WTC11 (cell line): ENCODE measurements at places on chromosomes 7 and 10. TPM values are rescaled to one million over a fixed set of nuclear protein-coding genes. Genes with fewer than 3 reads are reported as not detected.
A peak's percentile ranks its signal among the peaks of the same experiment; 100 is the strongest.

DNA sequence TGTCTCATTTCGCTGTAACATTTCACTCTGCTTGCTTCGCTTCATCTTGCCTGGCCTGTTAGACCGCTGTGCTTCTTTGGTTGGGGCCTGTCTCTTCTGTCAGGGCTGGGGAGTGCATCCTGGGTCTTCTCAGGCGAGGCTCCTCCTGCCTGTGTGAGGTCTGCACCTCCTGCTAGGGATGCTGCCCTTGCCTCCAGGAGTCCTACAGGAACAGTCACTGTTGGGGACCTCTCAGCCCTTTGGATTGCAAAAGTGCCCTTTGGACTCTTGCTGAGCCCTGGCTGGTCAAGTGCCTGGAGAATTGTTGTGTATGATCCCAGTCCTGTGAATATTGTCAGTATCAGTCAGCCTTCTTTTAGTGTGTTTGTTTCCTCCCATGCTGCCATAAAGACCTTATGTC lies 84.1 kb downstream of the MDFIC start:
- no peak overlapping the region for H3K4me3 ChIP-seq
- H3K36me3 ChIP-seq = no peaks in the 10 kb centered on the region
- DNase-seq = peak; percentile 61
- peaks cover 67% of the 10 kb centered on the region for H3K4me1 ChIP-seq
- H3K27me3 ChIP-seq = peaks cover 18% of the 10 kb centered on the region
- H3K27ac ChIP-seq = peak overlapping the region; percentile 43

ZNF425 gene
- 3.8 to 5.8 TPM (median 4.9 TPM) in 3 replicates for total RNA-seq

- no peaks in the 10 kb centered on the region for H3K36me3 ChIP-seq
- no peaks in the 10 kb centered on the region for H3K27me3 ChIP-seq
- DNase-seq = no peak
Observed at GRCh38 chr7:116445447-116446211, 53.9 kb upstream of the CAV2 start.

NPSR1 gene
- total RNA-seq = not detected in 3 replicates

GRCh38 chr7:41576166-41576565 lies 126.7 kb downstream of the INHBA start:
- H3K27ac ChIP-seq = no peak overlapping the region
- no peaks in the 10 kb centered on the region for H3K36me3 ChIP-seq
- peaks cover 9% of the 10 kb centered on the region for H3K4me1 ChIP-seq
- no peak overlapping the region for H3K4me3 ChIP-seq
- DNase-seq = no peak
- H3K27me3 ChIP-seq = no peaks in the 10 kb centered on the region

- H3K4me1 ChIP-seq = peaks cover 91% of the 10 kb centered on the region
- no peaks in the 10 kb centered on the region for H3K27me3 ChIP-seq
- peaks cover 3% of the 10 kb centered on the region for H3K36me3 ChIP-seq
- no peak overlapping the region for H3K4me3 ChIP-seq
- no peak overlapping the region for H3K27ac ChIP-seq
Observed at GRCh38 chr7:2809903-2810625, 34.0 kb downstream of the GNA12 start.

DNA sequence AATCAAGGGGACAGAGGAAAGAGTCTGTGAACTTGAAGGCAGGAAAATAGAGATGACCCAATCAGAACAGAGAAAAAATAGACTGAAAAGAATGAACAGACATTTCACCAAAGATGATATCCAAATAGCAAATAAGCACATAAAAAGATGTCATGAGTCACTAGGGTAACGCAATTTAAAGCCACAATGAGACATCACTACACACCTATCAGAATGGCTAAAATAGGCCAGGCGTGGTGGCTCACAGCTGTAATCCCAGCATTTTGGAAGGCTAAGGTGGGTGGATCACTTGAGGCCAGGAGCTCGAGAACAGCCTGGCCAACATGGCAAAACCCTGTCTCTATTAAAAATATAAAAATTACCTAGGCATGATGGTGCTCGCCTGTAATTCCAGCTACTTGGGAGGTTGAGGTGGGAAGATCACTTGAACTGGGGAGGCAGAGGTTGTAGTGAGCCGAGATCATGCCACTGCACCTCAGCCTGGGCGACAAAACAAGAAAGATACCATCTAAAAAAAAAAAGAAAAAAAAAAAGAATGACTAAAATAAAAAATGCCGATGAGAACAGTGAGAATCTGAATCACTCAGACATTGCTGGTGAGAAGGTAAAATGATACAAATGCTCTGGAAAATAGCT lies 100.9 kb downstream of the LHPP start:
- H3K4me1 ChIP-seq = peaks cover 15% of the 10 kb centered on the region
- H3K4me3 ChIP-seq = no peak overlapping the region
- no peak for DNase-seq
- H3K27me3 ChIP-seq = no peaks in the 10 kb centered on the region

- H3K4me3 ChIP-seq = no peak overlapping the region
- H3K36me3 ChIP-seq = no peaks in the 10 kb centered on the region
- H3K27ac ChIP-seq = no peak overlapping the region
- peaks cover 20% of the 10 kb centered on the region for H3K4me1 ChIP-seq
- H3K27me3 ChIP-seq = peaks cover 23% of the 10 kb centered on the region
Observed at GRCh38 chr10:693506-693905, 4.0 kb upstream of the DIP2C start.

DNA sequence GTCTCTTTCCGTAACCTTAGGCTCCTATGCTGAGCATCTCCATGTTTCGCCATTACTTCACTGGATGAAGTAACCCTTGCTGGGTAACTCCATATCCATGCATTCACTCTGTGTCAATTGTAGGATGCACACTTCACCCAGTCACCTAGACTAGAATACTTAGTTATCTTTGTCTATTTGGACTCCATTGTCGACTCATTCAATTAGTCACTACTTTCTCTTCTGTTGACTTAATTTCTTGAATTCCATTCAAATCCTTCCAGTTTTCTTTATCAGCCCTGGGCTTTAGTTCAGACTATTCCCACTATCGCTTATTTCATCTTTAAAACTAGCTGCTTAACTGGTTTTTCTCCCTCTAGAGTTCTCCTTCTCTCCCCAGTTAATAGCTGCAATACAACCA lies 111.3 kb upstream of the TNS3 start:
- no peaks in the 10 kb centered on the region; the same call in 1 of the 2 replicates for H3K27me3 ChIP-seq
- DNase-seq = no peak
- H3K4me1 ChIP-seq = no peaks in the 10 kb centered on the region
- H3K27ac ChIP-seq = no peak overlapping the region
- no peaks in the 10 kb centered on the region for H3K36me3 ChIP-seq

- peaks cover 6% of the 10 kb centered on the region for H3K27me3 ChIP-seq
- no peak overlapping the region for H3K4me3 ChIP-seq
- H3K4me1 ChIP-seq = no peaks in the 10 kb centered on the region
- DNase-seq = no peak
Observed at GRCh38 chr10:80545258-80545881, 7.7 kb downstream of the SH2D4B start.

- no peak overlapping the region for H3K27ac ChIP-seq
- no peaks in the 10 kb centered on the region for H3K27me3 ChIP-seq
- no peak overlapping the region for H3K4me3 ChIP-seq
- H3K4me1 ChIP-seq = peaks cover 18% of the 10 kb centered on the region
- H3K36me3 ChIP-seq = no peaks in the 10 kb centered on the region
- DNase-seq = no peak
Observed at GRCh38 chr10:89171263-89171872, 35.7 kb downstream of the CH25H start.

DNA sequence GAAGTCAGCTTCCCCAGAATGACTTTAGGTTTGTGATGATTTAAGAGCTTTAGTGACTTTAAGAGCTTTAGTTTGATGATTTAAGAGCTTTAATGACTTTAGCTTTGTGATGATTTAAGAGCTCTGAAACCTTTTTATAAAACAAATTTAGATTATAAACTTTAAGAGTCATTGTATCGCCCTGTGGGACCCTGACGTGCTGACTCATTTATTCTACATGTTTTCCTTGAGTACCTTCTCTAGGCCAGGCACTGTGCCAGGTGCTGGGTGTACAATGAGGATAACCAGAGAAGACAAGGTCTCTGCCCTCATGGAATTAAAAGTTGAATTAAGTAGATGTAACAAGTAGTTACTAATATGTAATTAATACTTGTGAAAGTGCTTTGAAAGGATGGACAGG lies 45.4 kb downstream of the CNNM1 start:
- no peak overlapping the region for H3K4me3 ChIP-seq
- no peak for DNase-seq
- H3K4me1 ChIP-seq = peaks cover 6% of the 10 kb centered on the region
- no peaks in the 10 kb centered on the region; the same call in 1 of the 2 replicates for H3K27me3 ChIP-seq
- no peaks in the 10 kb centered on the region for H3K36me3 ChIP-seq

DNA sequence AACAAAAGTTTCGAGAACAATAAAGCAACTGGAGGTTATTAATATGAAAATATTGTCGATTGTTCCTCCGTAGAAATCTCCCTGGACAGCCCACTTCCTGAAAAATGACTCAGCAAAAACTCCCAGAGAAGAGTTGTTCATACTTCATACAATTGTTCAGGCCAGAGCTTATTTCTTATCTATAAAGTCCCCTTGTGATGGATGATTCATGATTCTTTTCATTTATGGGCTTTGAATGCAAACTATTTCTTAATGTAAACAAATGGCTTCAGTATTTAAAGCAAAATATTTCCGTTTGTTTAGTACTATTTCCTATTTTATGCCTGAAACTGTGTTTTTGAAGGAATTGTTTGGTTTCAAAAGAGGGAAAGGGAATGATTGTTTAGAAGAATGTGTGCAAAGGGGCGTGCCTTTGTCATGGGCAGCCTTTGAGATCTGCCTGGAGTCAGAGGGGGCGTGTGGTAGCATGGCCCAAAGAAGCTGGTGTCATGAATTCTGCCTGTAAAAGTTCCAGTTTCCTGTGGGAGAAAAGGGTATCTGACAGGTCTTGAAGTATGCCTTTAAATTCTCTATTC lies 26.2 kb upstream of the EXOC6 start:
- no peak overlapping the region for H3K4me3 ChIP-seq
- H3K27me3 ChIP-seq = no peaks in the 10 kb centered on the region; the same call in 1 of the 2 replicates

DNA sequence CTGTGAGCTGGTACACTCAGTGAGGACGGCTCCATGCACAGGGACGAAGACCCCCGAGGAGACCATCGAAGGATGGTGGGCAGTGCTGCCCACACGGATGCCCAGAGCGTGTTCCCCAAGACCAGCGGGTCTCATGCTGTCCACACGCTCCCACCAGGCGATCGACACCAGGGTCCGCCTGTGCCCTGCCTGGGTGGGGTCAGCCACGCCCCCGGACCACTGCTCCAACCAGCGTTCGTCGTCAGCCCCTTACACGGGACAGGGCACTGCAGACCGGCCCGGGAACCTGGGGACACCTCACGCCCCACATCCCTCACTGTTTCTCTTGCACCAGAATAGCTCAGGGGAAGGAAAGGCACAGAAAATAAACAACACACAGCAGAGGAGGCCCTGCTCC lies 223.5 kb downstream of the DNAJB6 start:
- no peak overlapping the region for H3K27ac ChIP-seq
- DNase-seq = no peak
- H3K4me1 ChIP-seq = no peaks in the 10 kb centered on the region
- H3K4me3 ChIP-seq = no peak overlapping the region

NUTM2B gene
- total RNA-seq = 0.20 to 0.34 TPM (median 0.34 TPM) in 3 replicates

- H3K36me3 ChIP-seq = no peaks in the 10 kb centered on the region
- peaks cover 9% of the 10 kb centered on the region for H3K4me1 ChIP-seq
- H3K27ac ChIP-seq = no peak overlapping the region
- DNase-seq = no peak
Observed at GRCh38 chr10:60978287-60979115, 34.5 kb upstream of the RHOBTB1 start.

- no peak for DNase-seq
Observed at GRCh38 chr7:134943785-134944400, 42.4 kb upstream of the AGBL3 start.

OR6V1 gene
- total RNA-seq = not detected in 3 replicates

DNA sequence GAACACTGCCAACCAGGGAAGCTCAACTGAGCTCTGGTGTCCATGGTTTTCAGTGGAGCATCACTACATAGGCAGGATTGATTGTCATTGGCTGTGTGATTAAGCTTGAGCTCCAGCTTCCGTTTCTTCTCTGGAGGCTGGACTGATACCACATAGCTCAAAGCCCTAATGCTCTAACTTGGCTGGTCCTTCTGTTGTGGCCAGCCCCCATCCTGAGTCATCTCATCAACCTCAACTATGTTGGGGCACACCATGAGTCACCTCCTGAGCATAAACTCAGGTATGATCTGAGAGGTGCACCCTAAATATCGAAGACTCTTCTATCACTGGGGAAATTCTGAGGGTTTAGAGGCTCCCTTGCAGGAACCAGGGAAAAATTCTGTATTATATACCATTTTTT lies 114.5 kb upstream of the INHBA start:
- H3K27me3 ChIP-seq = no peaks in the 10 kb centered on the region; the same call in 1 of the 2 replicates
- no peak overlapping the region for H3K27ac ChIP-seq
- H3K36me3 ChIP-seq = no peaks in the 10 kb centered on the region
- peaks cover 40% of the 10 kb centered on the region for H3K4me1 ChIP-seq
- DNase-seq = no peak

- no peaks in the 10 kb centered on the region for H3K36me3 ChIP-seq
- H3K27me3 ChIP-seq = no peaks in the 10 kb centered on the region
- no peak overlapping the region for H3K4me3 ChIP-seq
Observed at GRCh38 chr7:7808156-7808555, 89.7 kb upstream of the RPA3 start.

GRCh38 chr10:71267508-71268240 lies 51.4 kb upstream of the SLC29A3 start:
- H3K27ac ChIP-seq = peak overlapping the region; percentile 33; the same call in 1 of the 2 replicates
- DNase-seq = no peak
- H3K36me3 ChIP-seq = no peaks in the 10 kb centered on the region
- peaks cover 76% of the 10 kb centered on the region for H3K4me1 ChIP-seq

UCN3 gene
- total RNA-seq = not detected in 3 replicates

MOGAT3 gene
- 0.81 to 0.92 TPM (median 0.82 TPM) in 3 replicates for total RNA-seq

- peaks cover 13% of the 10 kb centered on the region for H3K4me1 ChIP-seq
- no peaks in the 10 kb centered on the region for H3K27me3 ChIP-seq
- H3K4me3 ChIP-seq = no peak overlapping the region
Observed at GRCh38 chr7:36315309-36315944, 74.2 kb upstream of the ANLN start.

EIF5AL1 gene
- 0.17 to 0.23 TPM (median 0.21 TPM) in 3 replicates for total RNA-seq

DNA sequence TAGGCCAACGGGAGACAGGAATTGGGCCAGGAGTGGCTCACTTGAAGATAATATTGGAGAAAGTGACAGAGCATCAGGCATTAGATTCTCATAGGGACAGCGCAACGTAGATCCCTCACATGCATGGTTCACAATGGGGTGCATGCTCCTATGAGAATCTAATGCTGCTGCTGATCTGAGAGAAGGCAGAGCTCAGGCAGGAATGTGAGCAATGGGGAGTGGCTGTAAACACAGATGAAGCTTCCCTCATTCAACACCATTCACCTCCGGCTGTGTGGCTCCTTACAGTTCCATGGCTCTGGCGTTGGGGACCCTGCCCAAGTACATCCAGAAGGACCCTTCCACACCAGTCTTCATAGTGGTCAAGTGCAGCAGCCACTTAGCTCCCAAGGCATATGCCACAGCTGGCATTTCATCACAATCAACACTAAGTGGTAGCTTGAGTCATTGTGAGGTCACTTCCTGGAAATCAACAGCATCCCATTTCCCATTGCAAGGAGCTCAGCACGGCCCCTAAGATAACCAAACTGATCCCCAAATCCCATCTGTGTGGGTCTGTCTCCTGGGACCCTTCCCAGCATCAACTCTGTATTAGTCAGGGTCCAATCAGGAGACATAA lies 174.5 kb downstream of the TPST1 start:
- peaks cover 4% of the 10 kb centered on the region for H3K36me3 ChIP-seq
- no peaks in the 10 kb centered on the region for H3K27me3 ChIP-seq
- no peak overlapping the region; the same call in 1 of the 2 replicates for H3K27ac ChIP-seq
- H3K4me3 ChIP-seq = no peak overlapping the region
- H3K4me1 ChIP-seq = no peaks in the 10 kb centered on the region

- H3K4me1 ChIP-seq = no peaks in the 10 kb centered on the region
- H3K27ac ChIP-seq = no peak overlapping the region
- DNase-seq = no peak
- H3K4me3 ChIP-seq = no peak overlapping the region
Observed at GRCh38 chr7:92356406-92356805, 90.9 kb upstream of the GATAD1 start.

PNLIPRP1 gene
- total RNA-seq = 0.68 to 1.2 TPM (median 0.69 TPM) in 3 replicates

PDK4 gene
- total RNA-seq = 0.21 to 0.46 TPM (median 0.31 TPM) in 3 replicates
